ENCODE measurements at places on chromosomes 13 and 19.

DNA sequence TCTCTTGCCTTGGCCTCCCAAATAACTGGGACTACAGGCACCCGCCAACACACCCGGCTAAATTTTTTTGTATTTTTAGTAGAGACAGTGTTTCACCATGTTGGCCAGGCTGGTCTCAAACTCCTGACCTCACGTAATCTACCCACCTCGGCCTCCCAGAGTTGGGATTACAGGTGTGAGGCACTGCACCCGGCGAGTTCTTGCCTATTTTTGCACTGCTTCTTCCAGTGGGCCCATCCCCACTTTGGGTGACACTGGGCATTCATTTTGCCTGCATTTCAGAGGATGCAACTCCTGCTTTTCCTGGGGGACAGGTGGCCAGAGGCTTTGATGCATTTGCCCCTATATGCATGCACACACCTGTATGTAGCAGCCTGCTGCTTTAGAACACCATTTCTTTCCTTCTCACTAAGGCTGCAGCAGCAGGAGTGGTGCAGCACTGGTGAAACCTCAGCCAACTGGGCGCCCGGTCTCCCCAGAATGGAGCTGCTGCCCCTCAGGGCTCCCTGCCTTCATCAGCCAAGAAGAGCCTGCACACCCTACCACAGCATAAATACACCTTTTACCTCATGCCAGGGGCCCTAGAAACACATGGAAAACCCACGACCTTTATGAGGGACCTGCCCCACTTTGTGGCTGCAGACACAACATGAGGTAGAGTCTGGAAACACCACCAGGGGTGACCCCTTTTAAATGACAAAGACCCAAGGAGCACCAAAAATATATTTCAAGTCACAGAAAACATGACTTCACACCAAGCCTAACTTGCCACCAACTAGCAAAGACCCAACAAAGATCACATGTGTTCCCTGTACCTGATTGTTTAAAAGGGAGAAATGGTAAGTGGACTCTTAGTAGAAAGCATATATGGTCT is 36.8 kb upstream of the POP4 start:
- DNase-seq: no peak

GRCh38 chr13:36029166-36029565 is 102.0 kb downstream of the DCLK1 start:
- no peak for DNase-seq

- no peak for DNase-seq
Observed at GRCh38 chr13:48299591-48299990, 4.0 kb upstream of the RB1 start.

DNA sequence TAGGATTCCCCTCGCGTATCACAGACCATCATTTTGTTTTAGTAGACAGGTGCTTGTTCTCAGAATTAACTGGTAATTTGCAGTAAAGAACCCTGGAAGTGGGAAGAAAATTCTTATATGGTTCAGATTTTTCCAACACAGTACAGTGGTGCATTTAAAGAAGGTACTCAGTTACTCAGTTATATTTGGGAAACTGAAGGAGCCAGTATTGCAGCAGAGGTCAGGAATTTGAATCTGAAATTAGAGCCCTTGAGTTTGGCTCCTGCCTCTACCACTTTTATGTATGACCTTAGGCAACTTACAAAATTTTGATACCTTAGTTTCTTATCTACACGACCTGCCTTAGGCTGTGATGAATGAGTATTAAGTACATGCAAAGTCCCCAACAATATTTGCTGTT is 19.7 kb downstream of the METTL21C start:
- no peak for DNase-seq

DNA sequence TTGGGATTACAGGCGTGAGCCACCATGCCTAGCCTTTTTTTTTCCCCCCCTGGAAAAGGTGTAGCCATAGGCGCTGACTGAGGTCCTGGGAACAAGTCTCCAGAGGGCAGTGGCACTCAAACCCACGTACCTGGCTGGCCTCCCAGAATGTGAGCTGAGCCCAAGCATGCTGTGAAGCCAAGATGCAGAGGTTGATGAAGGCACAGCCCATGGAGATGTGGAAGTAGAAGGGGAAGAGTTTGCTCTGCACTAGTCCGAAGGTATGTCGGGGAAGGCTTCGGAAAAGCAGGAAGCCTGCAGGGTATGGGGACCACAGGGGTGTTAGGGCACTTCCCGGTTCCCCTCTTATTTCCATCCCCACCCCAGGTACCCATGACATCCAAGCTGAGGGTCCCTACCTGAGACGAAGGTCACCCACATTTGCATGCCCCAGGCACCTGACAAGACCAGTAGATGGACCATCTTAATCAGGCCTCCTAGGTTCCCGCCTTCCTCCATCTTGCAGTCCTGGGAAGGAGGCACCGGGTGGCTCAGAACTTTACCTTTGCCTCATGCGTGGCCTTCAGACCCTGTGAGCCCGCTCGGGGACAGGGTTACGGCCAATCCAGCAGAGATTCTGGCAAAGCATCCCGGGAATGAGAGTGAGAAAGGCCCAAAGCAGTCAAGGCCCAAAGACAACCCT is 805 bp downstream of the TMEM205 start:
- DNase-seq: no peak

DNA sequence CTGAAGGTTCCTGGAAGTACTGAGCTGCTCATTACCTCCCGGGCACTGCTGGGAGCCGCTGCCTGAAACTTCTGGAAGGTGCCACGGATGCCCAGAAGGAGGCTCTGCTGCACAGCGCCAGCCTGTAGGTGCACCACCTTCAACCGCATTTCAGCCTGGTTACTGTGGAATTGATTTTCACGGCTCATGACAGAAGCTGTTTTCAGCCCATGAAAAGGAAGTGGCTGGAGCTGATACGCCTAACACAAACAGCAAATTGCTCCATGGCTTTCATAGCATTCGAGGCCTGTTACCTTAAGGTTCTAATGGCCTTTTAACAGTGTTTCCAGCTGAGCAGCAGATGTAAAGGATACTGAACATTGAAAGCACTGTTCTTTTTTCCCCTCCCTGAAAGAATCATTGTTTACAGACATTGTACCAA is 22.0 kb downstream of the GPC6 start:
- DNase-seq: no peak

- no peak for DNase-seq
Observed at GRCh38 chr13:73754241-73754640, 380.0 kb downstream of the KLF12 start.

DNA sequence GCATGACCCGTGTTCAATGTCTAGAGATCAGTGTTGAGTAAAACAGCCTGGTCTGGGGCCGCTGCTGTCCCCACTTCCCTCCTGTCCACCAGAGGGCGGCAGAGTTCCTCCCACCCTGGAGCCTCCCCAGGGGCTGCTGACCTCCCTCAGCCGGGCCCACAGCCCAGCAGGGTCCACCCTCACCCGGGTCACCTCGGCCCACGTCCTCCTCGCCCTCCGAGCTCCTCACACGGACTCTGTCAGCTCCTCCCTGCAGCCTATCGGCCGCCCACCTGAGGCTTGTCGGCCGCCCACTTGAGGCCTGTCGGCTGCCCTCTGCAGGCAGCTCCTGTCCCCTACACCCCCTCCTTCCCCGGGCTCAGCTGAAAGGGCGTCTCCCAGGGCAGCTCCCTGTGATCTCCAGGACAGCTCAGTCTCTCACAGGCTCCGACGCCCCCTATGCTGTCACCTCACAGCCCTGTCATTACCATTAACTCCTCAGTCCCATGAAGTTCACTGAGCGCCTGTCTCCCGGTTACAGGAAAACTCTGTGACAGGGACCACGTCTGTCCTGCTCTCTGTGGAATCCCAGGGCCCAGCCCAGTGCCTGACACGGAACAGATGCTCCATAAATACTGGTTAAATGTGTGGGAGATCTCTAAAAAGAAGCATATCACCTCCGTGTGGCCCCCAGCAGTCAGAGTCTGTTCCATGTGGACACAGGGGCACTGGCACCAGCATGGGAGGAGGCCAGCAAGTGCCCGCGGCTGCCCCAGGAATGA is 1.5 kb upstream of the CEACAM5 start:
- DNase-seq: peak; percentile 44

DNA sequence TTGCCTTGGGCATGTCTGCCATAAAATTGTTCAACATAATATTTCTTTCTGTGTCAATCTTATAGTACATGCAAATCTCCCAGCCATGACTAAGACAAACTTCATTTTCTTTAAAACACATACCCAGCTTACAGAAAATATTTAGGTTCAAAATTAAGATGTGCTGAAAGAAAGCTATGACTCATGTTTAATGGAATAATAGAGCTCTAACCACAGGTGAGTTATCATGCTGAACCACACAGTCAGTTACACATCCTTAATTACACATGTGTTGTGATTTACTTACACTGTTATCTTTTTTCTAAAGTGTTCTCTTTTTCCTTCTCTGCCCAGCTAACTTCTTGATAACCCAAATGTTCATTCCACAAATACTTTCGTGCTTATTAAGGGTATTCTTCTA is 1831.2 kb downstream of the OLFM4 start:
- DNase-seq: no peak

DNA sequence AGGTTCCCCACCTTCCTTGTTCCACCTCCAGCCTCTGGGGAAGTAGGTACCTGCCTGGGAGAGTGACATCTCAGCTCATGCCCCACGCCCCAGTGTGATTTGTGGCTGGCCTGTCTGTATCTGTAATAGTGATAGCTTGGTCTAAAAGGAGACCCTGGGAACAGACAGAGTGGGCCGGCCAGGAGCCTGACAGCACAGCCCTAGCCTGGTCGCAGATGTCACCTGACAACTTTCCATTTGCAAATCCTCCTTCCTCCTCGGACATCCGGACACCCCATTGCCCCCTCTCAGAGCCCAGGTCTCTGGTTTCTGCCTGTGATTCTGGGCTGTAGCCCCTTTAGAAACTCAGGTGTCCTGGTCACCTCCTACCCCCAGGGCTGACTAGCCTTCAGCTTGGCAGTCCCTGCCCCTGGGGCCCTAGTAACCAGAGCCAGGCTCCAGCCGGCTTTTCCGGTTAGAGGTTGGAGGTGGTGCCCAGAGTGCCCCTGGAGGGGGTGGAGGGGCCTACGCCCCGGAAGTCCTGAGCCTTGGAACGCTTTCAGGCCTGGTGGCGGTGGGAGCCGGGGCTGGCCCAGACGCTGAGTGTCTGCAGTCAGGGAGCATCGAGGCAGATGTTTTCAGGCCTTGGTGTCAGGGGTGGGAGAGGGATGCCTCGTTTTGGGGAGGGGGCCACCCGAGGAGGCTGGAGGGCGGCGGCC is 6.5 kb downstream of the LRRC8E start:
- DNase-seq: no peak

GRCh38 chr13:41788552-41788951 is 172.4 kb downstream of the VWA8 start:
- no peak for DNase-seq

DNA sequence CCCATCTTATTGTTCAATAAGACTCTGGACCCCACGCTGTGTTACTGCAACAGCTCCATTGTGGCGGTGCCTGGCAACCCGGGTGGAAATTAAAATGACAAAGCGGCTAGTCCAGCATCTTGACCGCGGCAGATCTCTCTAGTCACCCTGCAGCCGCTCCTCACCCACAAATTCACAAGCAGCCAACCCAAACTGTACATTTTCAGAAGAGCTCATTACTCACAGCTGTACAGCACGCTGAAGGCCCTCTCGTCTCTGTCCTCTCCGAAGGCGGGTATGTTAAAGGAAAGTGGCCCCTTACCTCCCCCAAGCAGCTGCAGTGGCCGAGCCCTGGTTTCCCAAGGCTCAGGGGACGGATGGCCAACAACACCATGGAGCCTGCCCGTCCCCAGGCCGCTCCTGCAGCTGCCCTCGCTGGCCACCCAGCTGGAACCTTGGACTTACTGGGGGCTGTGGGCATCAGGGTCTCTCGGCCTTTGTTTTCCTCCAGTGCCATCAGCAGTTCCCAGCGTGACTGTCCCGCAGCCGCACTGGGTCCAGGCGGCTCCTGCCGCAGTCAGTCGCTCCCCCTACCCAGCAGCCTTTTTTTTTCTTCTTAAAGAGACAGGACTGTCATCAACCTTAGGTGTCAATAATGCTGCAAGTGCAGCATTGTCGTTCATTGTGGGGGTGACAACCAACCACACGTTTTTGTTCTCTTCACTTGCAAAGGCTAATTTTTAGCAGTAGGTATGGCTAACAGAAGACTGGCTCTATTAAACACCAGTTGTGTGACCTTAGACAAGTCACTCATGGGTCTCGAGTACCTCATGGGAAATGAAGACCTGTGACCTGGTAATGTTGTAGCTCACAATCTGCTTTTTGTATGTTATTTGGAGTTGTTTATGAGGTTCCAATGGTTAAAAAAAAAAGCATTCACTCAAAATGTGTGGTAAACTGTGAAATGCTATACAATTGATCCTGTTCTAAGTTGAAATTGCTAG is at the start of gene SACS:
Gene SACS (minus strand): TSS at position 532 of the 983 bp plus-strand sequence. CDS start 22,463 bp downstream, outside the sequence.
- DNase-seq: no peak

GRCh38 chr19:6394831-6395230 is 1.9 kb upstream of the GTF2F1 start:
- no peak for DNase-seq

- DNase-seq: no peak
Observed at GRCh38 chr13:38628554-38628953, 58.3 kb upstream of the FREM2 start.

DNA sequence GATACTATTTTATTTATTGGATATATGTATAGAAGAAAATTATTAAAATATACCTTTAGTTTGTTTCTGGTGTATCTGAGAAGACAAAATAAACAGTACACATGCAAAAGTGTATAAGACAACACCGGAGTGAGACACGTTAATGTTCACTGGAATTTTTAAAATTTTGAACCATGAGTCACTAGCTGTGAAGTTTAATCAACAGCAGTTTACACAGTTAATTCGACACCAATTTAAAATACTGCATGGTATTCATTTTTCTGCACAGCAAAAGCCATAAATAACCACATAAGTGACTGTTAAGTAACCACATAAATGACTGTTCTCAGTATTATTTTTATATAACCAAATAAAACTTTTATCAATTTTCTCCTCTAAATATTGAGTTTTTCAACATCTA is 418.7 kb upstream of the NBEA start:
- no peak for DNase-seq

- no peak for DNase-seq
Observed at GRCh38 chr19:15159251-15159650, 41.5 kb downstream of the NOTCH3 start.

DNA sequence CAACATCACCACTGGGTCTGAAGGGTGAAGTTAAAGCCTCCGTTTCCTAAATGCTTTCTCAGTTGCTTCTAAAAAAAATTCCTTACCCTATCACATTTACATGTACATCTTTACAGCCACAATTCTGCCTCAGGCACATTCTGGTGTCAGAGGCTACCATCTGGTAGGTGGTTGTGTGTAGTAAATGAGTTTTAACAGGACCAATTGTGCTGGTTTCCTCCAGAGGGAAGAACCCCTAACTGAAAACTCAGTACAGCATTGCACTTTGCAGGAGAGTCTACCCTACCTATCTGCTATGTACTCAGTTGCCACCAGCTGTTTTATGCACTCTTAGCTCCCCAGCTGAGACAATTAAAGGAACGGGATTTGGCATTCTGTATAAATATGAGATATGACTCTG is 1576.5 kb downstream of the PCDH9 start:
- no peak for DNase-seq

All from stimulated activated CD4-positive, alpha-beta T cell treated with anti-CD3 and anti-CD28 coated beads, Interleukin-12 subunit alpha, Interleukin-12 subunit beta, amount 100 ng/mL, for 24 hours (primary cell).